Cardiac ventricle fibroblast (primary cell): ENCODE measurements at places on chromosomes 3 and 15. TPM values are rescaled to one million over a fixed set of nuclear protein-coding genes. Genes with fewer than 3 reads are reported as not detected.

The ZDHHC23 gene
- 0.56 and 1.1 TPM in 2 replicates for total RNA-seq

The ANKRD34C gene
- not detected in 2 replicates for total RNA-seq

The UBA7 gene
- total RNA-seq: 30.3 and 31.1 TPM in 2 replicates

The TLR9 gene
- not detected in 2 replicates for total RNA-seq

The CTXN2 gene
- total RNA-seq: not detected in 2 replicates

The LOXL1 gene
- 340 and 410 TPM in 2 replicates for total RNA-seq

The DHX36 gene
- 19.0 and 39.4 TPM in 2 replicates for total RNA-seq

The NANOGP8 gene
- not detected in 2 replicates for total RNA-seq

The ZPLD1 gene
- total RNA-seq: not detected in 2 replicates

The TPRA1 gene
- 36.8 and 43.2 TPM in 2 replicates for total RNA-seq

The RPP25 gene
- total RNA-seq: 15.1 and 15.2 TPM in 2 replicates

The LRRC31 gene
- total RNA-seq: not detected in 2 replicates

The MSL2 gene
- total RNA-seq: 15.3 and 28.0 TPM in 2 replicates

The ATP13A5 gene
- total RNA-seq: not detected in 2 replicates

The AHSG gene
- not detected in 2 replicates for total RNA-seq

The NR2E3 gene
- not detected in 2 replicates for total RNA-seq

The PLCD1 gene
- total RNA-seq: 26.6 and 33.5 TPM in 2 replicates

The ADPGK gene
- 40.5 and 46.7 TPM in 2 replicates for total RNA-seq

The COL6A5 gene
- not detected in 2 replicates for total RNA-seq

The ALG3 gene
- 71.8 and 73.8 TPM in 2 replicates for total RNA-seq

The BOC gene
- 16.6 and 23.2 TPM in 2 replicates for total RNA-seq

The SPATA12 gene
- 0.12 TPM in 1 of 2 replicates, not detected in the other for total RNA-seq

The AADACL2 gene
- total RNA-seq: not detected in 2 replicates

The FOXB1 gene
- total RNA-seq: not detected in 2 replicates

The SCN11A gene
- 0.12 and 0.15 TPM in 2 replicates for total RNA-seq

The RARB gene
- 2.2 and 2.7 TPM in 2 replicates for total RNA-seq

The TMEM89 gene
- total RNA-seq: not detected in 2 replicates

The SH2D7 gene
- total RNA-seq: not detected in 2 replicates

The OIP5 gene
- total RNA-seq: 0.88 and 0.94 TPM in 2 replicates

The GRK7 gene
- not detected in 2 replicates for total RNA-seq

The NEK11 gene
- 2.6 and 3.2 TPM in 2 replicates for total RNA-seq

The CPEB1 gene
- 1.2 and 4.8 TPM in 2 replicates for total RNA-seq

The AMT gene
- total RNA-seq: 0.39 and 1.5 TPM in 2 replicates

The CPN2 gene
- total RNA-seq: not detected in 2 replicates

The BCHE gene
- 1.9 and 2.9 TPM in 2 replicates for total RNA-seq

The TMEM158 gene
- total RNA-seq: 17.2 and 18.3 TPM in 2 replicates

The POC1A gene
- 1.2 and 2.1 TPM in 2 replicates for total RNA-seq

The DAZL gene
- total RNA-seq: 0.10 and 1.4 TPM in 2 replicates

The PLA1A gene
- not detected in 2 replicates for total RNA-seq

The RASL12 gene
- total RNA-seq: 6.7 and 8.1 TPM in 2 replicates

The TICRR gene
- 0.69 and 0.88 TPM in 2 replicates for total RNA-seq

The KNG1 gene
- not detected in 2 replicates for total RNA-seq

The SCAANT1 gene
- not detected in 2 replicates for total RNA-seq

The ABHD17C gene
- total RNA-seq: 6.3 and 10.6 TPM in 2 replicates

The ARNT2 gene
- 6.4 and 6.9 TPM in 2 replicates for total RNA-seq

The GOLGA6D gene
- total RNA-seq: not detected in 2 replicates

The LCMT2 gene
- total RNA-seq: 2.7 and 5.4 TPM in 2 replicates
